ENCODE measurements at places on chromosomes 13 and 19. TPM values are rescaled to one million over a fixed set of nuclear protein-coding genes. Genes with fewer than 3 reads are reported as not detected.

Gene TRPM4
- total RNA-seq = 14.5 TPM

Gene TMEM150B
- not detected for total RNA-seq

Gene ADM5
- total RNA-seq = not detected

Gene SIGLEC8
- total RNA-seq = not detected

Gene QPCTL
- total RNA-seq = 8.9 TPM

Gene TMEM221
- total RNA-seq = not detected

Gene TMC4
- total RNA-seq = not detected

Gene BCAM
- 14.3 TPM for total RNA-seq

Gene DIAPH3
- total RNA-seq = 2.6 TPM
